ENCODE measurements at places on chromosomes 7 and 10.

DNA sequence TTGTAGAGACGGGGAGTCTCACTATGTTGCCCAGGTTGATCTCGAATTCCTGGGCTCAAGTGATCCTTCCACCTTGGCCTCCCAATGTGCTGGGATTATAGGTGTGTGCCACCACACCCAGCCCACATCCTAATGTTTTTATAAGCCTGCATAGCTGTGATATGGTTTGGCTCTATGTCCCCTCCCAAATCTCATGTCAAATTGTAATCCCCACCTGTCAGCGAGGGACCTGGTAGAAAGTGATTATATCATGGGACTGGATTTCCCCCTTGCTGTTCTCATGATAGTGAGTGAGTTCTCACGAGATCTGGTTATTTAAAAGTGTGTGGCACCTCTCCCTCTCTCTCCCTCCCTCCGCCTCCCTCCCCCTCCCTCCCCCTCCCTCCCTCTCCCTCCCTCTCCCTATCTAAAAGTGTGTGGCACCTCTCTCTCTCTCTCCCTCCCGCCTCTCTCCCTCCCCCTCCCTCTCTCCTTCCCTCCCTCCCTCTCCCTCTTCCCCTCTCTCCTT, 13.9 kb downstream of the BAMBI start:
- no peak for DNase-seq

GRCh38 chr10:17228091-17229015, at the start of gene VIM:
VIM (plus strand) TSS chr10:17228241; CDS start chr10:17229423, 1,182 bp downstream.
- DNase-seq: peak; percentile 77

DNA sequence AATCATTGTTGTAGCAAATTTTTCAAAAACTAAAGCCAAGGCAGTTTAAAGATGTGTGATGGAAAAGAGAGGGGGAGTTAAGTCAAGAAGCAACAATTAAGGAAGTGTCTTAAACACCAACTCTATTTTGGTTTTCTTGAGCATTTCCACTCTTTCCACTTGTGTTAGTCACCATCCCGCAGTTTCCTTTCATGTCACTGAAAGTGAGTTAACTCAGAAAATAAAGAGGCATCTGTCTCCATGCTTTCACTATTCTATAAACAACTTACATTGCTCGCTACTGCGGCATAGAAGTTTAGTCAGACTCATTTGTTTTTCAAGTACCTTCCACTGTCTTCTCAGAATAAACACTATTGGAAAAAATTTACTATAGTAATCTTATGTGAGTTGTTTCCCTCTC, 284.9 kb upstream of the SEMA3D start:
- no peak for DNase-seq

GRCh38 chr7:123647106-123647730, 8.4 kb upstream of the LMOD2 start:
- no peak for DNase-seq

DNA sequence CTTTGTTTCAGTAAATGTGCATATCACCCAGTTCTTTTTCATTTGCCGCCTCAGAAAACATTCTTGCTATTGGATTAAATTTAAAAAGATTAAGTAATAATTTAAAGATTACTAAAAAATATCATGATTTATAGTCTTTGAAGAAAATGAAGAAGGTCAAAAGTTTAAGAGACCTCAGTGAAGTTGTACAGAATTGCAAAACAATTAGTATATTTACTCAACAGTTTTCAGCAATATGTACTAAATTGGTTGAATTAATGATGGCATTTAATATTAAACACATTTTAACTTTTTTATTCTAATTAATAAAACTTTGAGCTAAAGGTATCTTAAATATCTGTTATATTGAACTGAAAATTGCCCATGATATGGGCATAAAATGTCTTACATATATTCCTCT, 49.9 kb upstream of the KLF6 start:
- no peak for DNase-seq

DNA sequence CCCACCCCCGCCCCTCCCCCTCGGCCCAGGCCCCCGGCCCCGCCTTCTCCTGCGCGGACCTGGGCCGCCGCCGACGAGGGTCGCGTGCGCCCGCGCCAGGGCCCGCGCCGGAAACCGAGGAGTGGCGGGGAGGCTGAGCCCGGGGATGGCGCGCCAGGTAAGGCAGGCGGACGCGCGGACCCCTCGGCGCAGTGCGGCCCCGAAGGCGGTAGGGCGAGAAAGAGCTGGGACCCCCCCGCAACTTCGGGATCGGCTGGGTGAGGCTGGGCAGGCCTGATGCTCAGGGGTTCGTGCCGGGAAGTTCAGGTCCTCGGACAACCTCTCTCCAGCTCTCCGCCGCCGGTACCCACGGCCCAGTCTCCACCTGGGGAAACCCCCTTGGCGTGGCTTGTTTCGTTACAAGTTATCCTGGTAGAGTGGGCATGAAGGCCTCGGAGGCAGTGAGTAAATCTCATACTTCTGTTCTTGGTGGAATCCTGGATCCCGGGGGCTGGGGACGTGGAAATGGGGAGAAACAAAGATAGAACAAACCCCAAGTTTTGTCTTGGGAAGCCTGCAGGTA, 58.4 kb downstream of the ZNF467 start:
- DNase-seq: peak; percentile 17

DNA sequence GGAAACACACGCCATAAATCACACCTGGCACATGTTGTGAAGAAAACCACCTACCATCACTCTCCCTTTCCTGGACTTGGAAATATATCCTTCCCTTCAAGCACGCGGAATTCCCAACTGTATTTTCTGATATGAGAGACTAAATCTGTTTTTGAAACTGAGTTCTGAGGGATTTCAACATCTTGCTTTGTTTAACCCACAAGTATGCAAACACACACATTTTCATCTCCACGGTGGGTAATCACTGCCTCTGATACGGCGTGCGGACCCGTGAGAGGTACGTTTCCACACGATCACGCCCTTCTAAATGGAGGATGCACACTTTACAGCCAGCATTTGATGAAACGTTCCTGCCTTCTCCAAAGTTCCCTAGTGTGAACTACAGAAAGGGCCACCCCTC, 83.4 kb downstream of the ZRANB1 start:
- no peak for DNase-seq

GRCh38 chr7:85602196-85602595, 415.3 kb upstream of the SEMA3D start:
- no peak for DNase-seq

- no peak for DNase-seq
These were observed 1.9 kb upstream of the CUL1 start for GRCh38 chr7:148696787-148697186.

DNA sequence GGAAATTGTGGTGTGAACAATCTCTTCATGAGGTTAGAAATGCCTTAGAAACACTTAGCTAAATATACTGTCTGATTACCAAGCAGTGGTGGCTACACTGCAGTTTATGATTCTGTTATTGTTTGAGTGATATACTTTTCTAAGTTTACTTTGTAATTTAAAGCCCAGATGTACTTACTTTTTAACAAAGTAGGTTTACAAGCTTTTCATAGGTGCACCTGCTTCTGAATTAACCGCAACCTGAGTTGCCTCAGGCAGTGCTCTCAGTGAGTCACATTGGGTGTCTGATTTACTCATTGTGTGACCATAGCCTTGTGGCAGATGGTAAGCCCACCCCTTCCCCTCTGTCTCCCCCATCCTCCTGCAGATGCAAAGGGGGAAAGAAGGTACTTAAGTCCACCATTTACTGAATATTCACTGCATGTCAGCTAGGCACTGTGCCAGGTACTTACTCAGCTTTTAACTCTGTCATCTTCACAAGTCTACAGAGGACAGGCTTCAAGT, 9.0 kb downstream of the MTURN start:
- DNase-seq: no peak

DNA sequence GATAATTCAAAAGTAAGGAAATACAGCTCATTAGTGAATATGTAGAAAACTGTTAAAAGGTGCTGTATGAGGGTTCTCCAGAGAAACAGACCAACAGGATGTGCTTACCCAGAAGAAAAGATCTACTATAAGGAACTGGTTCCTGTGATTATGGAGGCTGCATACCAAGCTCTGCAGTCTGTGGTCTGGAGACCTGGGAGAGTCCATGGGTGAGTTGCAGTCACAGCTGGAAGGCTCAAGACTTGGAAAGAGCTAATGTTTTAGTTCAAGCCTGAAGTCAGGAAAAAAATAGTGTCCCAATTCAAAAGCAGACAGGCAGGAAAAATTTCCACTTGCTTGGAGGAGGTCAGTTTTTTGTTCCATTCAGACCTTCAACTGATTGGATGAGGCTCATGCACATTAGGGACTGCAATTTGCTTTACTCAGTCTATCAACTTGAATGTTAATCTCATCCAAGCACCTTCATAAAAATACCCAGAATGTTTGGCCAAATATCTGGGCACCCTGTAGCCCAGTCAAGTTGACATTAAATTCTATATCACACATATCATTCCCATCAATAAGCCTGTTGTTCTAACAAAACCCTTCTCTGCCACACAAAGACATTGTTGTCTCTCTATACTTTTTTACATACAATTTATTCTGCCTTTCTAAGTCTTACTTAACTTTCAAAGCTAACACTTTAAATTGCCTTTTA, 197.9 kb upstream of the KLF6 start:
- DNase-seq: no peak

GRCh38 chr10:129962031-129962871, 1.8 kb downstream of the EBF3 start:
- no peak for DNase-seq

- DNase-seq: no peak
These were observed 1.5 kb downstream of the SMARCD3 start for GRCh38 chr7:151246851-151247580.

DNA sequence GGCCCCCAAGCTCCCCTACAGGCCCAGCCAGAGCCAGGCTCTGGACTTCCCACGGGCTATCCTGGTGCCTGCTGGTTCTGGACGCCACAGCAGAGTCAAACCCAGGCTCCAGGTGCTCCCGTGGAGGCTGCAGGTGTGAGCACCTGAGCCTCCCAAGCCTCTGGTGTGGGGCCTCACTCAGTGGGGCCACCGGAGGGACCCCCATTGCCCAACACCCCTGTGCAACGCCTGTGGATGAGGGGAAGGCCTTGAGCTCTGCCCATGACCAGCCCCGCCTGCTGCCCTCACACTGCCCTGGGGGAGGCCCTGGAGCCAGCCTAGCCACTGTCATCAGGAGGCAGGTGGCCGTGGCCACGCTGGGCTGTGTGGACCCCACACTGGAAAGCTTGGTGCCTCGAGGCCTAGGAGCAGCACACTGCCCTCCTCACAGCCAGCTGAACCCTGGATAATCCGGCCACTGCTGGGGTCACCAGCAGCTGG, 229.3 kb downstream of the MAD1L1 start:
- no peak for DNase-seq

DNA sequence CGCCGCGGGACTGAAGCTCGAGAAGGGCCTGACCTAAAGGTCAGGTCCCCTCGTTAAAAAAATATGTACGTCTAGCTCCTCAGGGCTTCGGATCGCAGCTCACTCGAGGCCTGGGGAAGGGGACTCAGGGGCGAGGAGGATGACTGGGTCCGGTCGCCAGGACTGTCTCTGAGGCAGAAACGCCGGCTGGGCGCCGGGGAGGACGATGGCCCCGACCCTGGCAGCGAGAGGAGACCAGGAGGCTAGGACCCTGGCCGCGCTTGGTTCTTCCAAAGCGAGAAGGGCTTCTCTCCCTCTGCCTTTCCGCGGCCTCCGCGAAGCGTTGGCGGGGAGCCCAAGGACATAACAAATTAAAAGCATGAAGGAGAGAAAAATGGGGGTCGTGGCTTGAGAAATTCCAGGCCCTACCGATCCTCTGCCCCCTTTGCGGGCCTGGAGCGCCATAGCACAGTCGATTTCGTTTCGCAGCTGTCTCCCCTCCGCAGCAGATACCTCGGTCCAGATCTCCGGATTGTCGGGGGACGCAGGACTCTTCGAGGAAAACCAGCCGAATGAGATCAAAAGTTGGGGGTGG, 3.1 kb downstream of the NKX2-3 start:
- no peak for DNase-seq

GRCh38 chr10:25102147-25102822, 72.5 kb upstream of the GPR158 start:
- no peak for DNase-seq

DNA sequence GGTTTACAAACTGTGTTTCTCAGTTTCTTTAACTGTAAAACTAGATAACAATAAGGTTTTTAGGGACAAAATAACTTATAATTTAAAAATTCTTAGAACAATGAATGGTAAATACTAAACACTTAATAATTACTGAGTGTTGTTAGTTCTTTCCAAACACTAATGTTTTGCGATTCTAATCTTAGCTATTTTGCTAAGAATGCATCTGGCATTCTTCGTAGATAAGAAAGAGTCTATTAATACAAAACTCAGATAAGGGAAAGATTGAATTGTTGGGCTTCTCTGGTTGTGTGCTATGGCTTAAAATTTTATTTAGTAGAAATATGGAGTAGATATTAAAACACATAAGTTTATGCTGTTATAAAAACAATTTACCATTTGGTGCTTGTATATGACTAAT, 45.4 kb downstream of the TMEM229A start:
- DNase-seq: no peak

GRCh38 chr10:58641095-58641531, 128.4 kb downstream of the BICC1 start:
- DNase-seq: no peak

- no peak for DNase-seq
These were observed 1.3 kb downstream of the SEC61G start for GRCh38 chr7:54757711-54758110.

DNA sequence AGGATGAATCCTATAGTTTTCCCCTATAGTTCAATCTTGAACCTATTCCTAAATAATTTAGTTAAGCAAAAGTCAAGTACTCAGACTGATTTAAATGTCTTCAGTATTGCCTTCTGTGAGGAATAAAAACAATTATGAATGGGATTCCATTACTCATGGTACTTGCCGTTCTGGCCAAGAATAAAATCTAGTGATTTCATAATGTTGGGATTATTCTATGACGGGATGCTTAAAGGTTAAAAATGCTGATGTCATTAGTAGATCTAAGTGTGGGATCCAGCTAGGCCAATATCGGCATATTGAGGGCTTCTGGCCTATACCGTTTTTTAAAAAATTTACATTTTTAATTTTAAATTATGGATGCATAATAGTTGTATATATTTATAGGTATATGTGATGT, 5.3 kb downstream of the BPGM start:
- DNase-seq: no peak

DNA sequence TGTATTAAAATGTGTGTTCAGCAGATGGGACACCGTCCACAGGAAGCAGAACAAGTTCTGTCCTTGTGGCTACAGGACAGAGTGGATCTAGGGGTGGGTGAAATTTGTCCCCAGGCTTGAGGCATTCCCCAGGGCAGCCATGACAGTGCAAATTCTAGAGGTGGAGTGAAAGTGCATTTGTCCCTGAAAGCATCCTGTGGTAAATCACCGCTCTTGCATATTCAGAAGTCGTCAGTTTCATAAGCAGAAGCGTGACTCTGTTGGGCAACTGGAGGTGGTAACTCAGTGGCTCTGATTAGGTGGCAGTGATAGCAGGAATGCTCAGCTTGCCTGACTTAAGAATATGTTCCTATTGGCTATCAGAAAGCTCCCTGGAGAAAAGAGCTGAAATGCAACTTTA, 96.6 kb downstream of the SNX10 start:
- DNase-seq: no peak
